ENCODE measurements at places on chromosomes 6 and 20.

DNA sequence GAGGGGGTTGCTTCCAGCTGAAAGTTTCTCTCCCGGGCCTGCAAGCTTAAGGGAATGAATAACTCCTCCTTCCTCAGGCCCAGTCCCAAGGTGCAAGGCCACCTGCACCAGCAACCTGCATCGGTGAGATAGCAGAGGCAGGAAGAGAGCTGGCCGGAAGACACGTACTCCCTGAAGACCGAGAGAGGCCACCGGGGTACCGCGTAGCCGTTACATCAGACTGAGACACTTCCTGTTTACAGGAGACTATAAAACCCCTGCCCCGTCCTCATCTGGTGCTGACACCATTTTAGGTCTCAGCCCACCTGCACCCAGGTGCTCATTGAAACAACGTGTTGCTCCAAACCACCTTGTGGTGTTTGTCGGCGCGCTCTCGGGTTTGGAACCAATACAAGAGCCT lies 60.5 kb upstream of the PRND start:
- no peak for DNase-seq

GRCh38 chr6:139536751-139537617 lies 162.5 kb upstream of the CITED2 start:
- DNase-seq = no peak

DNA sequence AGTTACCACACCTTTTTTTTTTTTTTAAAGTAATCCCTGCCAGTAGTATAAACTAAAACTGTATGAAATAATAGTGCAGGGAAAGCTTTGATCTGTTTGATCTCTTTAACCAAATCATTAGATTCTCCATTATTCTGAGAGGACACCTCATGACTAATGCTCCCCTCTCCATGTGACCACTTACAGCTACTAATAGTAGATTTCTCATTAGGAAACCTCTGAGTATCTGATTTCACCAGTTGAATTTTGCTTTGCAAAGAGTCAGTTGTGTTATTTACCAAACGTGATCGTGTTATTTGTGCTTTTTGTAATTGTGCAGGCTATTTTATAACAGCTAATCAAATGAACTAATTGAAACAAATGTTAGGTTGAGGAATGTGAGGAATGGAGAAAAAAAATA lies 12.5 kb downstream of the CASP8AP2 start:
- no peak for DNase-seq

- DNase-seq = no peak
Measured at GRCh38 chr20:32581839-32582658, 3.1 kb downstream of the NOL4L start.
